G401 (cell line): ENCODE measurements at places on chromosomes 7 and 10. TPM values are rescaled to one million over a fixed set of nuclear protein-coding genes. Genes with fewer than 3 reads are reported as not detected.

DNA sequence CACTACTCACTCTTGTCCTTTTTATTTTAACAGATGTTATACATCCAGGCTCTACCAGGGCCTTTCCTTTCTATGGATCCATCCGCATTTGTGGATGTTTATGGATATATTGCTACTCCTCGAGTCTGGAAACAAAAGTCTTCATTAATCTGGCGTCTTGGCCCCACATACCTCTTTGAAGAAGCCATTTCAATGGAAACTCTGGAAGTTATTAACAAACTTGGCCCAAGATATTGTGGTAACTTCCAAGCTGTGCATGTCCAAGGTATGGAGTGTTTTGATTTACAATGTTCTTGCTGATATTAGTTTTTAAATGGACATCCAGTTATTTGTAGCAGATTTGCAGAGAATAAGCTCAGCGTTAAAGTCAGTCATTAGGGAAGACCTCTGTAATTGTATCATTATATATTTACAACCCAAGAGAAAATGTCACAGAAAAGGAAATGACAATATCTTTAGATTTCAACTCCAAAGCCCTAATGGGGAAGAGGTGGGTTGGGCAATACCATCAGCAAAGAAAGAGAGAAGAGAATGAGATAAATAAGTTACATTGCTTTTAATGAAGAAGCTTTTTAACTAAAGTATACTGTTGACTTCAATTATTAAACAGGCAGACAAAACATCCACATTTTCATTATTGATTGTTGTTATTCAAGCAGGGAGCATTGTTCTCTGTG lies 102.1 kb downstream of the WDFY4 start:
- no peak for DNase-seq

- DNase-seq = no peak
These were observed 46.9 kb upstream of the BTBD16 start for GRCh38 chr10:122224159-122224558.

- no peak for DNase-seq
These were observed 3.2 kb downstream of the MAFK start for GRCh38 chr7:1533547-1534329.

DNA sequence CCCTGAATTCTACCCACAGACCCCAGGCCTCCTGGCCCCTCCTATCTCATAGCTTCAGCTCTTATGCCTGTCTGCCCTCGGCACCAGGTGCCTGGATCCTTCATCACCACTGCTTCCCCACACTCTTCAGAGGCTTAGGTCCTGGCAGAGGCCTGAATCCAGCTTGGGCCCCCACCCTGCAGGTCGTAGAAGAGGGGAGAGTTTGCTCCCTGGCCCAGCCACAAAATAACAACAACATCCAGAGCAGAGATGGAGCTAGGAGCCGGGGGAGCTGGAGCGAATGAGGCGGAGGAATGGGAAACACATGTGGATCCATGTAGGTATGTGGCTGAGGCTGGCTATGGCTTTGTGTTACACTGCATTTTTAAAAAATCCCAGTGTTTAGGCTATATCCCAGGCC lies 7.8 kb upstream of the OPN4 start:
- no peak for DNase-seq

DNA sequence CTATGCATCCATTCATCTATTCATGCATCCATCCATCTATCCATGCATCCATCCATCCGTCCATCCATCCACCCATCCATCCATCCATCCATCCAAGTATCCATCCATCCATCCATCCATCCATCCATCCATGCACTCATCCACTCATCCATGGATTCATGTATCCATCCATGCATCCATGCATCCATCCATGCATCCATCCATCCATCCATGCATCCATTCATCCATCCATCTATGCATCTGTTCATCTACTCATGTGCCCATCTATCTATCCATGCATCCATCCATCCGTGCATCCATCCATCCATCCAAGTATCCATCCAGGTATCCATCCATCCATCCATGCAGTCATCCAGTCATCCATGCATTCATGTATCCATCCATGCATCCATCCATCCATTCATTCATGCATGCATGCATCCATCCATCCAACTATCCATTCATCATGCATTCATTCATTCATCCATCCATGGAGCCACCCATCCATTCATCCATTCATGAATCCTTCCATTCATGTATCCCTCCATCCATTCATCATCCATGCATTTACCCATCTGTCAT lies 132.0 kb downstream of the DYNC2I1 start:
- DNase-seq = no peak

DNA sequence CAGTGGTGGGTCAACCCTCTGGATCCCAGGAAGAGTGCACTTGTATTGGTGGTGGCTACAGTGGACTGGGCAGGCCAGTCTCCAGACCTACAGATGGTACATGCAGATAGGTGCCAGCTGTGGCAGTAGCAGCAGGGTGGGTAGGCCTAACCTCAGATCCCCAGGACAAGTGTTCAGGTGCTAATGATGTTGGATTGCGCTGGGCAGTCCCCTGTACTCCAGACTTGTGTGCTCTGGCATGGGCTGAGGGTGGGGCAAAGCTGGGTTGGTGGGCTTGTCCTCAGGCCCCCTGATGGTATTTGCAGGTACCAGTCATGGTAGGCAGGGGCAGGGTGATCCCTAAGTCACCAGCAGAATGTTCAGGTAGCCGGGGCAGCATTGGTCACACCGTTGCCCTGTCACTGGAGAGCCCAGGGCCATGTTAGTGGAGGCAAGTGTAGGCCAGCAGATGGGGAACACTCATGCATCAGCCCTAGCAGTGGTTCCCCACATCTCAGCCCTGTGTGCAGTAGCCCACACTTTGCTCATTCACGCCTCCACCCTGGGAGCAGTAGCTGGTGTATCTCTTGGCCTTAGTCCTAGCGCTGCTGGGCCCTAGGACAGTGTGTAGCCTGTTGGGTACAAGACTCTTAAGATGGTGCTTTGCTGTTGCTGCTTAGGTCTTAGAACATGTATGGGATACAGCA lies 171.3 kb downstream of the MLLT10 start:
- DNase-seq = no peak

GRCh38 chr7:55432939-55433784 lies 68.0 kb downstream of the LANCL2 start:
- DNase-seq = peak; percentile 60

GRCh38 chr10:9254353-9254752 lies 1199.9 kb downstream of the GATA3 start:
- DNase-seq = no peak

GRCh38 chr7:89623018-89623672 lies 531.1 kb upstream of the STEAP1 start:
- peak; percentile 47 for DNase-seq

DNA sequence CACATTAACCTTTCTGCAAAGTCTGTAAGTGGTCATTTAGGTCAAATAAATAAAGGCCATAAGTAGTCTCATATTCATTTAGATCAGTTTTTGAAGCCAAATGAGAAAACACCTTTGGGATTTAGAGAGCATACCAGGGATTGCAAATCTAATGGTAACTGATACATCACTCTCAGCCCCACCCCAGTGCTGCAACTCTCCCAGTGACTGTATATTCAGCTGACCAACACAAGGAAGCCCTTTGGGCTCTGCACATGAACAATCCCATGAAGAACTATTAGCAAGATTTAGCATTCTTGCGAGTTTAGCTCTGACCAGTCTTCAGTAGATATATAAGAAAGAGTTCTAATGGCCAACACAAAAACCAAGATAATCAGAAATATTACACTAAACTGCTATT lies 252.3 kb downstream of the CSTF2T start:
- DNase-seq = no peak

Gene FLNC
- 211 and 231 TPM in 2 replicates for total RNA-seq

Gene PLEKHS1
- total RNA-seq = not detected in 2 replicates
